ENCODE measurements at places on chromosomes 3 and 15.
A peak's percentile ranks its signal among the peaks of the same experiment; 100 is the strongest.

GRCh38 chr15:78044407-78045155 lies 32.9 kb downstream of the TBC1D2B start:
- H3K4me3 ChIP-seq = peak overlapping the region; percentile 28
- DNase-seq = no peak
- H3K4me1 ChIP-seq = peaks cover 71% of the 10 kb centered on the region
- no peaks in the 10 kb centered on the region for H3K27me3 ChIP-seq
- H3K27ac ChIP-seq = no peak overlapping the region
- H3K36me3 ChIP-seq = peaks cover 7% of the 10 kb centered on the region

GRCh38 chr3:188949996-188950395 lies 221.8 kb upstream of the TPRG1 start:
- H3K4me1 ChIP-seq = peaks cover 9% of the 10 kb centered on the region
- H3K27ac ChIP-seq = no peak overlapping the region
- no peak overlapping the region for H3K4me3 ChIP-seq
- H3K36me3 ChIP-seq = peaks cover 6% of the 10 kb centered on the region
- DNase-seq = no peak
- peaks cover 27% of the 10 kb centered on the region for H3K27me3 ChIP-seq

GRCh38 chr3:124791639-124792151 lies 61.4 kb downstream of the UMPS start:
- H3K36me3 ChIP-seq = no peaks in the 10 kb centered on the region
- no peak for DNase-seq
- no peak overlapping the region for H3K4me3 ChIP-seq
- H3K27ac ChIP-seq = peak overlapping the region; percentile 21

- no peak overlapping the region for H3K27ac ChIP-seq
- H3K4me1 ChIP-seq = no peaks in the 10 kb centered on the region
- no peaks in the 10 kb centered on the region for H3K36me3 ChIP-seq
- no peak overlapping the region for H3K4me3 ChIP-seq
- peaks cover 50% of the 10 kb centered on the region for H3K27me3 ChIP-seq
These were observed 166.1 kb downstream of the ZNF621 start for GRCh38 chr3:40690749-40691451.

DNA sequence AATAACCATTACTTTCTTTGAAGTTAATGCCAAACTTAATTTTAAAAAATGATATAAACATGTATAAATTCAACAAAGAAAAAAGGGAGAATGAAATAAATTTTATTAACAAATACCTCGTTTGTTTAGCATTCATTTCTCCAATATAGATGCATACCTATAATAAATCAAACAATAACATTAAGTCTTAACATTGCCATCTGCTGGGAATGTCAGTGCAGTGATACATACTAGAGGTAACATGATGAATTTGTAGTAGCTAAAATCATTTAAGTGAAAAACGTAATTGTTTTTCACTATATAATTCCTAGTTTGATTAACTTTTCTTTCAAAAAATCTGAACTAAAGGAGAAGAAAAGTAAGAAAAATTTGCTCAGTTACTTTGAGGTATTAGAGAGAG lies 340.2 kb upstream of the CBLB start:
- H3K27me3 ChIP-seq = no peaks in the 10 kb centered on the region
- H3K4me3 ChIP-seq = no peak overlapping the region
- H3K36me3 ChIP-seq = no peaks in the 10 kb centered on the region

DNA sequence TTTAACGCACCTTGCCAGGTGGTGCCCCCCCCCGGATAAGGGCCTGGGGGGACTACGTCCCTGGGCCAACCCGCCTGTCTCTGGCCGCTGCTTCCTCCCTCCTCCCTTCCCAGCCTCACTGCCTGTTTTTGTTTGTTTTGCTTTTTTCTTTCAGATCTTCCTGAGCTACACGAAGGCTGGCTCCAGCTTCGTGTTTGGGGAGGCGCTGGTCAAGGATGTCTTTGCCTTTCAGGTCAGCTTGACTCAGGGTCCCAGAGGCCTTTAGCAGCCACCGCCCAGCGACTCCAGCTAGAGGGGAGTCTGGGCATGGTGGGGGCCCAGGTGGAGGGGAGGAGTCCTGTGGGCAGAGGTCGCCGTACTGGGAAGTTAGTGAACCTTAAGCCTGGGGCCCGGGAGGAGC lies 24.1 kb downstream of the SLC28A1 start:
- no peak overlapping the region for H3K4me3 ChIP-seq
- H3K36me3 ChIP-seq = no peaks in the 10 kb centered on the region
- peaks cover 13% of the 10 kb centered on the region for H3K27me3 ChIP-seq
- DNase-seq = no peak
- H3K4me1 ChIP-seq = no peaks in the 10 kb centered on the region
- no peak overlapping the region for H3K27ac ChIP-seq

GRCh38 chr3:156525808-156526207 lies 29.1 kb downstream of the SSR3 start:
- peaks cover 24% of the 10 kb centered on the region for H3K4me1 ChIP-seq
- DNase-seq = no peak
- no peak overlapping the region for H3K27ac ChIP-seq
- peaks cover 15% of the 10 kb centered on the region for H3K36me3 ChIP-seq
- H3K27me3 ChIP-seq = no peaks in the 10 kb centered on the region

GRCh38 chr15:50116477-50116876 lies 2.6 kb downstream of the ATP8B4 start:
- peaks cover 3% of the 10 kb centered on the region for H3K36me3 ChIP-seq
- H3K4me1 ChIP-seq = peaks cover 5% of the 10 kb centered on the region
- H3K27ac ChIP-seq = no peak overlapping the region
- no peak overlapping the region for H3K4me3 ChIP-seq
- DNase-seq = no peak

- no peaks in the 10 kb centered on the region for H3K4me1 ChIP-seq
- H3K4me3 ChIP-seq = no peak overlapping the region
- no peaks in the 10 kb centered on the region for H3K36me3 ChIP-seq
- H3K27ac ChIP-seq = no peak overlapping the region
These were observed 49.5 kb upstream of the SLC7A14 start for GRCh38 chr3:170635385-170635735.

DNA sequence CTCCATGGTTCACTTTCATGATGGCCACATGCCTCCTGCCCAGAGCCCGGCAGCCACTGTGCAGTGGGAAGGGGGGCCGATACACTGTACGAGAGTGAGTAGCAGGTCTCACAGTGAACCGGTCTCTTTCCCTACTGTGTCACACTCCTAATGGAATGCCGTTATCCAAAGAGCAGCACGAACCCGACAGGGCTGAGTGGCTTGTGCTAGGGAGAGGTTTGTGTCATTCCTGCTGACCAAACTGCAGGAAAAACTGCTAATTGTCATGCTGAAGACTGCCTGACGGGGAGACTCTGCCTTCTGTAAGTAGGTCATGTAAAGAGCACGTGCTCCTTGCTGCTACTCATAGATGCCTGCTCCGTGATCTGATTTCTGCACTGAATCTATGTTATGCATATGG lies 105.1 kb downstream of the ARPP21 start:
- H3K27me3 ChIP-seq = no peaks in the 10 kb centered on the region
- H3K4me3 ChIP-seq = no peak overlapping the region
- no peaks in the 10 kb centered on the region for H3K4me1 ChIP-seq
- no peaks in the 10 kb centered on the region for H3K36me3 ChIP-seq
- DNase-seq = no peak
- no peak overlapping the region for H3K27ac ChIP-seq

DNA sequence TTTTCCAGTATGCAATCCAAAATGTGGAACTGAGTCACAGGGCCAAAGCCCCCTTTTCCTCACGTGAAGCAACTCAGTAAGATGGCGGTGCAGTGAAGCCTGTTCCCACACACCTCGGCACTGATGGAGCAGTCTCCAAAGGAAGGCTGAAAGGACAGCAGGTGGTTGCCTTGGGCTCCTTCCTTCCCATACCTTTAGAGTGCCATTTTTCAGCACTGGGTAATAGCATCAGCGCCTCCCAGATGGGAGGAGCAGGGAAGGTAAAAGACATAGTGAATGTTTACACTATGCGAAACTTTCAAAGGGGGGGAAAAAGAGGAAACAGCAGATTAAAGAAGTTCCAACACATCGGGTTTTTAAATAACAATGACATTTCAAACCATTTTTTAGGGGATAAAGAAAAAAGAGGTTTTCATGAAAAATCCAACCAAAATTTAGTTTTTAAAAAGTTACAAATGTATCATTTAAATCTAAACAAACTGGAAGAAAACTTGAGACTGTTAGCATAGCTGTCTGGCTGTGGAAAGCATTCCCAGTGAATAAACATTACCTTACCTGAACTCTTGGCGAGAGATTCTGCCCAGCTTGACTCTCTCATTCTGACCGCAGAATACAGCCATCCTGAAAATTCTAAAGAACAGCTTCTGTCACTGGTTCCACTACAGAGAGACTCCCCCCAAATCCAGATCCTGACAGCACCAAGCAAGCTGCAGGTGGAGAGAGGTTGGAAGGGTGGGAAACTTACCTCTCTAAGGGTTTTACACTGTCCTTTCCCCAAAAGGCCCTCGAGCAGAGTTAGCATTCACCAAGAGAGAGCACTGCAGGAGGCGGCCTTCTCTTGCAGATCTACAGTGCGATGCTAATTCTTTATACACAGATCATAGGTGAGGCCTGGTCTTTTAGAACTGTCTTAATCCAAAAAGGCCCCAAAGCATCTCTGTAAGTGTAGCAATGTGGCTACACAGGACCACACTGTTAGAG lies 32.6 kb downstream of the ABCC5 start:
- H3K4me3 ChIP-seq = no peak overlapping the region
- DNase-seq = no peak
- H3K4me1 ChIP-seq = peaks cover 7% of the 10 kb centered on the region
- no peaks in the 10 kb centered on the region for H3K27me3 ChIP-seq
- peaks cover 12% of the 10 kb centered on the region for H3K36me3 ChIP-seq

- H3K27ac ChIP-seq = peak overlapping the region; percentile 95
- peaks cover 5% of the 10 kb centered on the region for H3K36me3 ChIP-seq
- no peaks in the 10 kb centered on the region for H3K27me3 ChIP-seq
- DNase-seq = no peak
These were observed 4.2 kb upstream of the CCR2 start for GRCh38 chr3:46349484-46350261.

- H3K27ac ChIP-seq = peak overlapping the region; percentile 94
- H3K27me3 ChIP-seq = no peaks in the 10 kb centered on the region
- H3K4me3 ChIP-seq = peak overlapping the region; percentile 94
- peaks cover 2% of the 10 kb centered on the region for H3K36me3 ChIP-seq
These were observed 33.7 kb upstream of the CD47 start for GRCh38 chr3:108124337-108125152.

DNA sequence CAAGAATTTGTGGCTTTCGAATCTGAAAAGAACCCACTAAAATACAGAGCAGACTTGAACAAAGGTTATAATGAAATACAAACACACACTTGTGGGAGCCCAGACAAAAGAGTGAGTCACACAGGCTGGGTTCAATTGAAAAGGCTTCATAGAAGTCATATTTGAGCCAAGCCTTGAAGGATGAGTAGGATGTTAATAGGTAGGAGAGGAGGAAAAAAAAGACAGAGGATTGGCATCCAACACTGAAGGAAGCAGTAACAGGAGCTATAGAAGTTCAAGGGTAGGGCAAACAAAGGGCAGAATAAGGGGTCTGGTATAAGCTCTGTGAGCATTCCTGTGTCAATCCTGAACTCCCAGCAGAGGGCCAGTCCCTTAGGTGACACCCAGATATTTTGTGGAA lies 325.4 kb downstream of the FOXP1 start:
- peaks cover 26% of the 10 kb centered on the region for H3K4me1 ChIP-seq
- H3K27ac ChIP-seq = peak overlapping the region; percentile 9
- no peaks in the 10 kb centered on the region for H3K27me3 ChIP-seq
- no peaks in the 10 kb centered on the region for H3K36me3 ChIP-seq
- DNase-seq = no peak

DNA sequence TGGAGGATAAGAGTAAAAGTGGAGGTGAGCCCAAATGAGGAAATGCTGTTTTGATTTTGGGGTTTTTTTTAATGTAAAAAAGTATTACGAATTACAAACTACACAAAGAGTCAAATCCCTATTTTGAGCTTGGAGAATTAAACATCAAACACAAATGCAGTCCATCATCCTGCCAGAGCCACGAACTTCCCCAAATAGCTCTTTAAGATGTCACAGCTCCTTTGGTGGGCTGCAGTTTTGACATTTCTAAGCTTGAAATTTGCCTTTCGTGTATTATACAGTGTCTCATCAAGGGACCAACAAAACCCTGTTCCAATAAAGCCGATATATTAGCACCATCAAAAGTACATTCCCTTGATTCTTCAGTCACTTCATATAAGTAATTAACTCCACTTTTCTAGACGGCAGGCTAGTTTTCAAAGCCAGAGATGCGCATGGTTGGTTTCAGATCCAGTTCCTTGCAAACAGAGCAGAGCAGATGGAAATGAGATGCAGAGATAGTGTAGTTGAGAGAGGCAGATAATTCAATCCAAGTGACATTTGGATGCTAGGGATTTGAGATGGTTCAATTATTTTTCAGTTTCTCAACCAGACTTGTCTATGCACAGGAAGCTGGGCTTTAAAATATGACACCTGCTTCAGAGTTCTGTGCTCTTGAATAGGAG lies 580.9 kb downstream of the EDEM1 start:
- H3K4me3 ChIP-seq = no peak overlapping the region
- no peak for DNase-seq
- no peaks in the 10 kb centered on the region for H3K36me3 ChIP-seq
- no peaks in the 10 kb centered on the region for H3K27me3 ChIP-seq
- no peak overlapping the region for H3K27ac ChIP-seq

DNA sequence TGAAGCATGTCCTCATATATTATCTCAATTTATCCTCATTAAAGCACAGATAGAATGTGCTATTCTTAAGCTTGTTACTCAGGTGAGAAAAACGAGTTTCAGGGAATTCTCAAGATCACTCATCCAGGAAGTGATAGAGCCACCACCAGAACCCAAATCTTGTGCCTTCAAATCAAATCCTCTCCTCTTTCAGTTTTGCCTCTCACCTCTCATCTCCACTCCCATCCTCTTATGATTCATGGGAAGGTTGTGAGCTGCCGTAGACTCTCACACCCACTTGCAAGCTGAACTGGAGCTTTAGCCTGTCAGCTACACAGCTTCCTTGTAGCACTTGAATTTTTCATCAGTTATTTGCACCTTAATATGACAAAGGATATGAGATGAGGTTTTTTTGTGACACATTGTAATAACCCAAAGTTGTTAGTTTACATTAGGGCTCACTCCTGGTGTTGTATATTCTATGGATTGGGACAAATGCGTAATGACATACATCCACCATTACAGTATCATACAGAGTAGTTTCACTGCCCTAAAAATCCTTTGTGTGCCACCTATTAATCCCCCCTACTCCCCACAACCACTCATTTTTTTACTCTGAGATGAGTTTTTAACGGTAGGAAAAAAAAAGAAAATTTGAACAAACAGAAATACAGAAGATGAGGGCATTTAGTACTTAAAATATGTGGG lies 25.7 kb downstream of the GPR15 start:
- no peak for DNase-seq
- no peaks in the 10 kb centered on the region for H3K27me3 ChIP-seq
- peak overlapping the region; percentile 79 for H3K4me3 ChIP-seq

Measured in T-helper 17 cell (primary cell).